T-helper 1 cell (primary cell): ENCODE measurements at places on chromosomes 5 and 9.

DNA sequence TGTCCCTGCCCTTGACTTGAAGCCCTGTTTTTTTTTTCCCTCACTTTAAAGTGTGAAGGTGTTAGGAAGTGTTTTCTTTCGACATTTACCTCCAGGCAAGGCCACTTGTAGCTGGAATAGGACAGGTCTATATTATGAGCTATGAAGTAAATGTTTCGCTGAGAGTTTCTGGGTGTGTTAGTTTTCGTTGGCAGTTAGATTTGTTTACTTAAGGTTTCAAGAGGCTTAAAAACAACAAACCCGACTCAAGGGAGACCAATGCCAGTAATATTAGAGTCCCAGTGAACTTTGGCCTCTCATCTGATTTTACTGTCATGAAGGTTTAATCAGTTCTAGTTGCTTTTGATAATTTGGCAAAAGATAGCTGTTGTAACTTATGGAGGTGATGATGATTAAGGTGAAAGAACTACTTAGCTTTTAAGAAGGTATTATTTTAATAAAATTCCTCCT lies 25.2 kb downstream of the OCLN start:
- no peak for DNase-seq

DNA sequence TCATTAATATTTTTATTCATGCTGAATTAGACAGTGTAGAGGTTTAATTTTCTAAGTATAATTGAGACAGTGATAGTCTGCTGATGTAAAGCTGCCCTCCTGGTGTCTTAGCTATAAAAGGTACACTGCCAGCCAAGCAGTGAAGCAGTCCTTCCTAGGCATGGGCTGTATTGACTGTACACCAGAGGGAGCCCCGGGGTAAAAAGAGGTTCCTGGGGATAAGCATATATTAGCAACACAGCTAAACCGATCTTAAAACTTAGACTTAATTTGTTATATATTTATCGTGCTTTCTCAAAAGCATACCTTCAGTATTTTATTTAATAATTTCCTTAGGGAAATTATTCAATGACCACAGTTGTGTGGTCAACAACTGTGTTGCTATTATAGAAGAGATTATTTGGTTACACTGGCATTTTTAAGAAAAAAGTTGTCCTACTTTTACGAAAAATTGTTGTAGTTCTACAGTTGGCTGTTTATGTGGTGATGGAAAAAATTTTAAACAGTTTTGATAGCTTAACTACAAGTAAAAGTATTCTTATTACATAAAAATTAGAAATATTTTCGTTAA lies 68.8 kb downstream of the ELL2 start:
- no peak for DNase-seq

- no peak for DNase-seq
Measured at GRCh38 chr5:2619216-2619615, 132.3 kb downstream of the IRX2 start.

DNA sequence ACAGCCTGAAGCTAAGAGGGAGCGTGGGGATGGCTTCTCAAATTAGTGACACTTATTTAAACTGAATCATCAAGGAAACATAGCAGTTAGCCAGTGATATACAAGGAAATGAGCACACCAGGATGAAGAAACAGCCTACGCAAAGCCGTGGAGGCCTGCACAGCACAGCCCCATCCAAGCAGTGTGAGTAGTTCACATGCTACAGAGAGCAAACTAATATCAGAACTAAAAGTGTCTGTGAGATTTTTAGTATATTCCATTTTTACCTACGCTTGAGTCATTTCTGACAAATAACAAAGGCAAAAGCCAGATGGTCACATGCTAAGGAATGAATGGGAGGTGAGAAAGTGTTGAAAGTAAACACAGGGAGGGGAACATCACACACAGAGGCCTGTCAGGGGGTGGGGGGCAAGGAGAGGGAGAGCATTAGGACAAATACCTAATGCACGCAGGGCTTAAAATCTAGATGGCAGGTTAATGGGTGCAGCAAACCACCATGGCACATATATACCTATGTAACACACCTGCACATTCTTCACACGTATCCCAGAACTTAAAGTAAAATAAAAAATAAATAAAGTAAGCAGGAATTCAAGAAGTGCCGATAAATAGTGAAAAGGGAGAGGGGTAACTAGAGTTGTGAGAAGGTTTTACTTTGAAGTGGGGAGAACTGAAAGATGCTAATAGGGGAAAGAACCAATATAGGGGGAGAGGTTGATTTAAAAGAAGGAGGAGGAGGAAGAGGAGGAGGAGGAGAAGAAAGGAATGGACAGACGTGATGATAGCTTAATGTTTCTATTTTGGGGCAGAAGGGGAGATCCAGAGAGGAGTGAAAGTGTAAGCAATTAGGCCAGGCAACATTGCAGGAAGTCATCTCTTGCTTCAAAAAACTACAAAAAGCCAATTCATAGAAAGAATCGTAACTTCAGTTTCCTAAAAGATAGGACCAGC lies 100.9 kb upstream of the PTGER4 start:
- no peak for DNase-seq

GRCh38 chr9:34501889-34502425 lies 20.8 kb downstream of the ENHO start:
- no peak for DNase-seq

GRCh38 chr5:143002459-143003327 lies 232.5 kb downstream of the ARHGAP26 start:
- DNase-seq = no peak

DNA sequence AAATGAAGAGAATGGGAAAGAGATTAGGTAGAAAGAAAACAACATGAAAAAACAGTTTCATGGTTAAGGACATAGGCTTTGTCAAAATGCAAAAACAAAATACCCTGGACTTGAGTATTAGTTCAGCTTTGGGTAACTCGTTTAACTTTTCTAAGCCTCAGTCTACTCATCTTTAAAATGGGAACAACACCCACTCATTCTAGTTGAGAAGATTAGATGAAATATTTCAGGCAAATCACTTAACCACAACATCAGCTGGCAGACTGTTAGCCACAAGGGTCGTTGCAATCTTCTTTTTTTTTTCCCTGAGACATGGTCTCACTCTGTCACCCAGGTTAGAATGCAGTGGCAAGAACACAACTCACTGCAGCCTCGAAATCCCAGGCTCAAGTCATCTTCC lies 185.6 kb downstream of the DCP2 start:
- no peak for DNase-seq
